ENCODE measurements at places on chromosomes 3 and 15.

DNA sequence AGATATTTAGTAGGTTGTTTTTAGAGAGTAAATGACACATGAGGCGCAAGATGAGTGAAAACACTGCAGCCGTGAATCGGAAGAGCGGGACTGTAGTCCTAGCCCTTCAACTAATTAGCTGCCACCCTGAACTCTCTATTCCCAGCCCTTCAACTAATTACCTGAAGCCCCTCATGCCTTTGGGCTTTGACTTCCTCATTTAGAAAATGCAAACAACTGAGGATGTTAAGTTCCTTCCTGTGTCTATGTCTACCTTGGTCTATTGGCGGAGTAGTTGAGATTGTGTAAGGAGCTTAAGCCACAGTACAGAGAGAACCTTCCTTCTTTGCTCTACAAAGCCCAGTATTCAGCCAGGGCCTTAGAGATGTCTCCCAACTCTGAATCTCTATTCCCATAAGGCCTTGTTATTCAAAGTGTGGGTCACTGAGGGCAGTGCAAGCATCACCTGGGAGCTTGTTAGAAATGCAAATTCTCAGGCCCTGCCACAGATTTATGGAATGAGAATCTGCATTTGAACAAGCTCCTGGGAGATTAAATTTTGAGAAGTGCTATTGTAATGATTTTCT, 71.8 kb upstream of the SCN5A start:
- no peak for DNase-seq

DNA sequence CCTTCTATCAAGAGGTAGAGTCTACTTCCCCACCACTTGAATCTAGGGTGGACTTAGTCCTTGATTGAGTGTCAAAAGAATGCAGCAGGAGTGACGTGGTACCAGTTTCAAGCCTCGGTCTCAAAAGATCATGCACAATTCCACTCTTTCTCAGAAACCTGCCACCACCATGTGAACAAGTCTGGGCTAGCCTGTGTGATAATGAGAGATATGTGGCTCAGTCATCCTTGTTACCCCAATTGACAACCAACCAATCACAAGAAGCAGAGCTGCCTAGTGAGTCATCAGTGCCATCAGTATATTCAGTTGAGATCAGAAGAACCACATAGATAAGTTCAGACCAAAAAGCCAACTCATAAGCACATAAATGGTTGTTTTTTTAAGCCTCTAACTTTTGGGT, 374.5 kb downstream of the IL20RB start:
- no peak for DNase-seq

- DNase-seq = no peak
Observed at GRCh38 chr3:25009665-25010064, 418.4 kb upstream of the RARB start.

DNA sequence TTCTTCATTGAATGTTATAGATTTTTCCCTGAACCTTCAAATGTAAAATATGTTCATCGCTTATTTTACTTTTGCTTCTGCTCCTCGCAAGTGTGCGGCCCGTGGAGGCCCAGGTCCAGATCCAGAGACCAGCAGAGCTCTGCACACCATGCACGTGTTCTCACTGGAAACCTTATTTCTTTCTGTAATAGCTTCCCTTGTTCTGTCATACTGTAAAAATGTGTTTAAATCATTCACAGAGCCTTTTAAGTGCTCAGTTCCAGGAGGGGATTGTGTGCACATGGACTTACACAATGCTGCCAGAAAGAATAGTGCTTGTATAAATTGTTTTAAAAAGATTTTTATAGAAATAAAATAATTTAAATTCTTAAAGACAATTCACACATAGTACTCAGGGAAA, 359.3 kb downstream of the GABRG3 start:
- DNase-seq = no peak

DNA sequence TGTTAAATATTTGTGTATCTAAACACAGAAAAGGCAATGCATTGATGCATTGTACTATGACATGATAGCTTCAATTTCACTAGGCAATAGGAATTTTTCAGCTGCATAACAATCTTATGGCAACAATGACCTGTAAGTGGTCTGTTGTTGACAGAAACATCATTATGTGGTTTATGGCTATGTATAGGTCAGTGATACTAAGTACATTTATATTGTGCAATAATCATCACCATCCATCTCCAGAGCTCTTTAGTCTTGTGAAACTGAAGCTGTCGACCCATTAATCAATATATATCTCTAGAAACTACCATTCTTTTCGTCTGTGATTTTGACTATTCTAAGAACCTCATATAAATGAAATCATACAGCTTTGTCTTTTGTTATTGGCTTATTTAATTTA, 200.1 kb upstream of the ZNF717 start:
- no peak for DNase-seq

DNA sequence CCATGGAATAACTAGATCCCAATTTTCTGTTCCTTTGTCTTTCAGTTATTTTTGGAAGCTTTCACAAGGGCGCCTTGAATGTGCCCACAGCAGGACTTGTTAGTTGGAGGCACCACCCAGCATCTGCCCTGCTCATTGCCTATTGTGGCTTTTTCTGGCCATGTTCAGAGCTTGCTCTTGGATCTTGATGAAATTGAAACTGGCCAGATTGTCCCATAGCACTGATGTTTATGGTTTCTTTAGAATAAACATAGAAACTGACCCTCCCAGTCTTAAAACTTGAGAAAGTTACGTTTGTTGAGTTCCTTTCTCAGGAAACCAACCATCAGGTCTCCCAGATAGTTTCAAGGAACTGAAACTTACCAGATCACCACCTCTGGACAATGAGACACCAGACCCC, 474.7 kb downstream of the IL5RA start:
- no peak for DNase-seq

GRCh38 chr3:53145713-53146080, 15.3 kb upstream of the PRKCD start:
- DNase-seq = no peak

GRCh38 chr15:80003171-80003570, 32.2 kb upstream of the BCL2A1 start:
- no peak for DNase-seq

GRCh38 chr15:40744815-40745152, 10.3 kb downstream of the RMDN3 start:
- DNase-seq = no peak

- DNase-seq = no peak
Observed at GRCh38 chr3:79111375-79112052, 656.3 kb downstream of the ROBO1 start.

- DNase-seq = no peak
Observed at GRCh38 chr3:174270841-174271240, 588.3 kb upstream of the NAALADL2 start.

- DNase-seq = no peak
Observed at GRCh38 chr3:34678575-34678974, 880.1 kb downstream of the PDCD6IP start.

DNA sequence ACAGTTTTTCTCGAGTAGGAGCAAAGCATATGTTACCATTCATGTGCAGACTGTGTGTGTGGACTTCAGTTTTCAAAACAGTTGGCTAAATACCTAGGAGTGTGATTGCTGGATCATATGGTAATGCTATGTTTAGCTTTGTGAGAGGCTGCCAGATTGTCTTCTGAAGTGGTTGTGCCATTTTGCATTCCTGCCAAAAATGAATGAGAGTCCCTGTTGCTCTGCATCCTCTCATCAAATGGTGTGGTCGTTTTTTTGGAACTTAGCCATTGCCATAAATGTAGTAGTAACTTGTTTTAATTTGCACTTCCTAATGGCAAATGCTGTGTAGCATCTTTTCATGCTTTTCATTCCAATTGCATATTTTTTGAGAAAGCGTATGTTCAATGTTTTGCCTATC, 77.2 kb upstream of the NDN start:
- no peak for DNase-seq

DNA sequence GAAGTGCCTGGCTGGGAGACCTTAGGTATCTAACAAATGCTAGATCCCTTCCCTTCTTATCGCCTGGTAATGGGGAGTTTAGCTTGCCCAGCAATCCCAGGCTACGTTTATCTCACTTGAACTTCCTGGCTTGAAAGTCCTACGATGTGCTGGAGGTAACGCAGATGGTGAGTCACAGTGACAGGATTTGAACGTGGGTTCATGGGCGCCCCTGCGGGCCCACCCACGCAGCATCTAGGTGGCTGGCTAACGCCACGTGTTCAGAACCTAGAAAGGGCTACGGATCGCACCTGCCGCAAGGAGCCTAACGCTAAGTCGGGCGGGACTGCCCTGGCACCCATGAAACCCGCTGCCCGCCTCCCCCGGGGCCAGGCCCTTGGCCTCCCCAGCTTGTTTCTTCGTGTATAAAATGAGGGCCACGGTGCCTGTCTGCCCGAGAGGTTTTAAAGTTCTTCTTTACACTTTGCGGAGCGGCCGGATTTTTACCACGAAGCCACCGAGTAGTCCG, 600 bp upstream of the USP3 start:
- DNase-seq = no peak

GRCh38 chr15:40512440-40512839, 41.7 kb downstream of the CHST14 start:
- no peak for DNase-seq

GRCh38 chr15:94019062-94019461, 212.3 kb upstream of the MCTP2 start:
- no peak for DNase-seq

DNA sequence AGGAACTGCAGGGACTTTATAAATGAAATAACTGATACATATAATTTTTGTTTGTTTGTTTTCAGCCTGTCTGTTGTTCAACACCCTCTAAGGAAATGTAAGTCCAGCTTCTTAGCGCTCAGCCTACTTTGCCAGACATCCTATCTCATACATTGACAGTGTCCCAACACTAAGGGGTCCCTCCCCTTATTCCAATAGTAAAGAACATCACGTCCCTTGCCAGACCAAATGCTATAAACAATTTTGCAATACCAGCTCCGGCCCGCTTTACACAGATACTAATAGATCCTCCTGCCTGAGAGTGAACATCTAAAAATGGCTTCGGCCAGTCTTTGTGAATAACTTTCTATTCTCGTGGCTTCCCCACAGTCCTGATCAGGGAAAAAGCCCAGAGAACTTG, 4.5 kb upstream of the TAFA4 start:
- DNase-seq = no peak

GRCh38 chr3:88132894-88133293, 16.9 kb upstream of the C3orf38 start:
- DNase-seq = no peak

GRCh38 chr15:62389885-62390790, 225.1 kb upstream of the C2CD4B start:
- peak; percentile 89 for DNase-seq

DNA sequence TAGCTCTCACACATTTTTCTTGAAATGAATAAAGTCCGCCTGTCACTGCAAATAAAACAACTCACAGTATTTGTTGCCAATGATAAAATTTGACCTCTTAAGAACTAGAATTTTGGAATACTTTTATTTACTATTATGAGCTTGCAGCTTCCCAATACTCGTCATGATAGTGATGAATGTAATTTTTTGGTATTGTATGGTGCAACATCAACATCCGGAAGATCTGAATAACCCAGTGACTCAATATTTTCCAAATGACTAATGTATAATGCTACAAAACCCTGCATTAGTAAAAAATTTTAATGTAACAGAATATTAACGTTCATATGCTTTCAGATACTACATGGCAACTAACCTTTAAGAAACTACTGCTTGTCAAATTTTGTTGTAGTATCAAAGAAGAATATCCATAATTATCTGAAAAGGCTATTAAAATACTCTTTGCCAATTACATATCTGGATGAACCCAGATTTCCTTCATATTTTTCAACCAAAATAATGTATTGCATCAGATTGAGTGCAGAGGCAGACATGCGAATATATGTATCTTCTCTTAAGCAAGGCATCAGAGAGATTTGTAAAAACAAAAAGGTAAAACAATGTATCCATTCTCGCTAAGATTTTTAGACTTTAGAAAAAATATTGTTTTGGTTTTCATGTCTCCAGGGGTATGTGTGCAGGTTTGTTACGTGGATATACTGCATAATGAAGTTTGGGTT, 95.3 kb downstream of the IGF2BP2 start:
- DNase-seq = no peak

GRCh38 chr15:40731034-40731433, 24.0 kb downstream of the RMDN3 start:
- DNase-seq = no peak

DNA sequence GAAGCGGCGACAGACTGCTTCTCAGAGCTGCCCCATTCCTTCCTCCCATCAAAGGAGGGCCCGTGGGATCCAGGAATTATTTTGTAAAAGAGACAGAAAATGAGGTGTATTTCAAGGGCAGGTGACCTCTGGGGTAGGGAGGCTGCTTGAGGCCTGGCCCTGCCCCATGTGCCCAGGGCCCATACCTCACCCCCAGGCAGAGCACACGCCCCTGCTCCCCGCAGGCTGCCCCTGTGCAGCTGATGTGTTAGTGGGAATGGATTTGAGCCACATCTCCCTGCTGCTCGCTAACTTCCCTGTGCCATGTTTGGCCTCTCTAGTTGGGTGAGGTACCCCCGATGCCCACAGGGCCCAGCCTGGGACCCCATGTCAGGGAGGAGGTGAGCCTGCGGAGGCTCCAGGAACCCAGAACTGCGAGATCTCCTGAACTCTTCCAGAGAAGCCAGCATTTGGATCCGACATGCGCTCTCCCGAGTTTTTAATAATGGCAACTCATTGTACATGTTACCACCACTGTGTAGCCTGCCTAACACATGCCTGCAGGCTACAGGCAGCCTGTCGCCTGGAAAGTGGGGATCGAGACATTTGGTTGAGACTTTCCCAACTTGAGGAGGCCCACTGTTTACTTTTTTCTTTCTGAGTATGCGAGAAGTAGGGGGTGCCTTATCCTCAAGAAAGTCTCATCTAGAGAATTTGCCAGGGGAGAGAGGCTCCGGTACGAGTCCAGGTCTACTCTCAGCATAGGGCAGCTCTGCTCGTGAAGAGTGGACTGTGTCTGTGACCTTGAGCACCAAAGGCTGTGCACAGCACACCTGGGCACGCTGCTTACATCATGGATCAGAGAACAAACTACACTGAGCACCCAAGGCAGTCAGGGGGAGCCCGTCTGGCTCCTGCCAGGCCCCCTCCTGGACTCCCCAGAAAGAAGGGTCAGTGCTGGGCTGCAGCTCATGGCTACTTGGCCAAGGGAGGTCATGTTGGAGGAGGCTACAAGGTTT, 36.1 kb downstream of the PCSK6 start:
- DNase-seq = no peak

DNA sequence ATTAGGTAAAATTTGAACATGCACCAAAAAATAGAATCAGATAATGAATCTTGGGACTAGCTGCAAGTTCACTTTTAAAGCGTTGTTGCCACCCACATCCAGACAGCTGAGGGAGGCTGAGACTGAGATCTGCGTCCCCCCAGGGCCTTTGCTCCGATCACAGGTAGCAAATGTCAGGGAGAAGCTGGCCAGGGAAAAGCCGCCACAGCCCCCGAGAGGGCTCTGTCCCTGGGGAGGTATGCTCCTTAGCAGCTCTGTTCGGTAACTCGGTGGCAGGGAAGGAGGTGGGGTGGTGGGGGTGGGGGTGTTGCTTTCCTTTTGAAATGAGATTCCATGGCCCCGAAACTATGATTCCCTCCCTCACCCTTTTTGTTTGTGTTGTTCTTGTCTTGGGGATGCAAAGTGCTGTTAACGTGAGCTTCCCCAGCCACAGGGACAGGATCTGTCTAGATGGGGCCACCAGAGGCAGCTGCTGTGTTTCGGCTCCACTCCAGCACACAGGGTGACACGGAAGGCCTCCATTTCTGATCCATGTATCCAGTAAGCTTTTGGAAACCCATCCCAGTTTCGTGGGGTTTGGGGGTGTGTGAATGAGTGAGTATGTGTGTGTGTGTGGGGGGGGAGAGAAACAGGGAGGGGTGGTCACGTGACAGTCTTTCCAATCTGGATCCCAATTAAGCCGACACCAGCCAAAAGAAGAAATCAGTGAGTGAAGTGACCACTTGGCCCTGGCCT, 1.1 kb upstream of the MINAR1 start:
- no peak for DNase-seq
